ENCODE measurements at places on chromosomes 2 and 18. TPM values are rescaled to one million over a fixed set of nuclear protein-coding genes. Genes with fewer than 3 reads are reported as not detected.
A peak's percentile ranks its signal among the peaks of the same experiment; 100 is the strongest.

ZNF519 gene
- total RNA-seq = 5.2 TPM

MDH1 gene
- total RNA-seq = 105 TPM

NT5DC4 gene
- 1.2 TPM for total RNA-seq

DNA sequence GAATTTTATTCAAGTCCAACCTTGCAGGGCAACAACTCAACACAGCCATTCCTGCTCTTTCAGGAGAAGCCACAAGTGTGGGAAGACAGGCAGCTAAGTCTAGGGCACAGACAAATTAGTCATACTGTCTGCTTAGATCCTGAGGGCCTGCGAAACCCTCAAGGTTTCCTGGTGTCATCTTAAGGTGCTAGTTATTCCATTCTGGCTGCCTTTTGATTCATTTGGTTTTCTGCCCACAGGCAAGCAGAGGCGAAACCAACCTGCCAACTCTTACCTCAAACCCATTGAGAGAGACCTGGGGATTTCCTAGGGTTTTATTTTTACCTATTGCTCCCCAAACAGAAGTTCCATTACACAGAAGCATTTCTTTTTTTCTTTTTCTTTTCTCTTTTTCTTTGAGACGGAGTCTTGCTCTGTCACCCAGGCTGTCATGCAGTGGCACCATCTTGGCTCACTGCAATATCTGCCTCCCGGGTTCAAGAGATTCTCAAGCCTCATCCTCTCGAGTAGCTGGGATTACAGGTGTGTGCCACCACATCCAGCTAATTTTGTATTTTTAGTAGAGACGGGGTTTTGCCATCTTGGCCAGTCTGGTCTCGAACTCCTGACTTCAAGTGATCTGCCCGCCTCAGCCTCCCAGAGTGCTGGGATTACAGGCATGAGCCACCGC is 23.7 kb upstream of the SCYGR1 start:
- H3K4me3 ChIP-seq = no peak overlapping the region
- no peak overlapping the region for H3K27ac ChIP-seq
- peaks cover 11% of the 10 kb centered on the region for H3K4me1 ChIP-seq
- H3K27me3 ChIP-seq = no peaks in the 10 kb centered on the region
- peak; percentile 13 for DNase-seq

DNA sequence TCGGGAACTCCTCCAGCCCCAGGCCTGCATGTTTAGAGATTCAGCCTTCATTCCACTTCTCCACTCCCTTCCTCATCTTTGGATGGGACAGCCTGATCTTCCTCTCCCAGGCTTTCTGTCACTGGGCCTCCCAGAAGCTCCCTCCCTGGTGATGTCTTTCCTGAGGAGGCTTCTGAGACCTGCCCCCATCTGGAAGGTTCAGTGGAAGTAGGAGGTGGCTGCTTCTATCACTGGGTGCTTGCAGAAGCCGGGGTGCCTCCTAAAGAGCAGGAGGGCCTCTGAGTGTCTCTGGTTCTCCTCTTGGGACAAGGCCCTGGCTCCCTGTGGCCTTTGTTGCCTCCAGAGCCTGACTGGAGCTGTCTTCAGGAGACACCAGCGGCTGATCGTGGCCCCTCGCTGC is 108.7 kb downstream of the CELF4 start:
- H3K27ac ChIP-seq = no peak overlapping the region
- no peak overlapping the region for H3K4me3 ChIP-seq
- peaks cover 8% of the 10 kb centered on the region for H3K4me1 ChIP-seq
- no peak for DNase-seq
- no peaks in the 10 kb centered on the region for H3K27me3 ChIP-seq

- H3K4me1 ChIP-seq = no peaks in the 10 kb centered on the region
- no peak overlapping the region for H3K27ac ChIP-seq
- no peak for DNase-seq
- no peaks in the 10 kb centered on the region for H3K27me3 ChIP-seq
Measured at GRCh38 chr18:28834889-28835288, 658.0 kb upstream of the CDH2 start.

GRCh38 chr2:73239776-73240175 is 5.7 kb downstream of the CCT7 start:
- H3K4me1 ChIP-seq = peaks cover 35% of the 10 kb centered on the region
- no peak overlapping the region for H3K27ac ChIP-seq
- DNase-seq = no peak
- peaks cover 4% of the 10 kb centered on the region for H3K36me3 ChIP-seq
- no peak overlapping the region for H3K4me3 ChIP-seq

- no peaks in the 10 kb centered on the region for H3K27me3 ChIP-seq
- DNase-seq = no peak
- H3K36me3 ChIP-seq = no peaks in the 10 kb centered on the region
- H3K4me3 ChIP-seq = no peak overlapping the region
Measured at GRCh38 chr2:172640389-172640788, 84.5 kb downstream of the PDK1 start.

DNA sequence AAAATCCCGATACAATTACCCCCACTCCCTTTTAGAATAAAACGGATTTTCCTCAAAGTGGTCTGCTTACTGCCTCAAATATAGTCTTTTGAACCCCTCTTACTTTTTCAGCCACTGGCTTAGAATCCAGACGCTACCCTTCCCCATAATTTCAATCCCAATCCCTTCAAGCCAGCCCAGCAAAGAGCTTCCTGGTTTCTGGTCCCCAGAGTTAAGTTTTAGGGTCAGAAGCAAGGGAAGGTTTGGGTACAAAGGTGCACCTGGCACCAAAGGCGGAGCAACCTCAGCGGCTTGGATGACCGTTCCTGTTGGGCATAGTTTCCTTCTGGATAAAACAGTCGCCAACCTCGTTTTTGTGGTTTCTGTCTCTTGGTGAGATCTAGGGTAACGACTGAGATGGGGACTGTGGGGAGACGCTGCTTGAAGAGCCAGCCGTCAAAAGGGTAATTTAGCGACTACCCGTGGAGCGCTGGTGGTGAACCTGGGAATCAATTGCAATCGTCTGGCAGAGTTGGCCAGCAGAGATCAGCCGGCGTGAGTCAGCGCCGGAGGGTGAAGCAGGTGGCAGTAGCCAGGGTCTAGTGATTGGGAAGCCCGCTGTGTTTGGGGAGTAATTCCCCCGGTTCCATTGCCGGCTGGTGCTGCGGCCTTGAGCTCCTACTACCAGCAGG is 1.6 kb downstream of the FEV start:
- H3K36me3 ChIP-seq = no peaks in the 10 kb centered on the region
- H3K4me3 ChIP-seq = no peak overlapping the region
- H3K27ac ChIP-seq = no peak overlapping the region
- DNase-seq = no peak

DNA sequence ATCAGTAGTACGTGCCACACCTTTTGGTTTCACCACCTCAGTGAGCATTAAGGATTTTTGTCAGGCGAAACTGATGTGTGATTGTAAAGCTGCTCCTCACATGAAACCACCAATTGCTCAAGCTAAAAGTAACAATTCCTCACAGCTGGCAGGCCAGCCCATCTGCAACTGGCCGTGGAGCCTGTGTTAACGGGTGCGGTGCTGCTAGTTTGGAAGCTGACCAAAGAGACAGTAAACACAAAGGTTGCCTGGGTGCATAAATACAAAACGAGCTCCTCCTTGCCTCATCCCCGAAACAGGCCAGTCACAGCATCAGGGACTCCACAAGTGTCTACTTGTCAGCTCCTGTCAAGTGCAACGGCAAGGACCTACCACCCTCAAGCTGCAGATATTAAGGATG is 32.0 kb downstream of the LGALSL start:
- no peaks in the 10 kb centered on the region for H3K36me3 ChIP-seq
- no peak overlapping the region for H3K27ac ChIP-seq
- H3K4me3 ChIP-seq = no peak overlapping the region
- DNase-seq = no peak
- no peaks in the 10 kb centered on the region for H3K4me1 ChIP-seq

DNA sequence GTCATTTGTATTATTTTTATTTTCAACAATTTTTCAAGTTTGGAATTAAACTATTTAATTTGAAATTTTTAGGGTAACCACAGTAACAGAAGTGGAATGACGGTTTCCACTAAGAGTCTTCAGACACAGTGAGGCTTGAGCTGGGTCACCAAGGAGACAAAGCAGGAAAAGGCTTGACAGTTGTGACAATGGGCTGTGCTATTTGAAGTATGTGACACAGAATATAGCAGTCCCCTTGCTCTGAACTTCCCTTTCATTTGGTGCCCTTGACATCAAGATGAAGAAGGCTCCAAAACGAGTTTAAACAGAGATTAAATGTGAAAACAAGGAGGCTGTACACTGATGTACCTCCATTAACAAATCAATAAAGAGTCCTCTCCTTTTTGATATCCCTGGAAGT is 265.4 kb upstream of the DLGAP1 start:
- DNase-seq = no peak
- no peak overlapping the region for H3K4me3 ChIP-seq
- no peaks in the 10 kb centered on the region for H3K36me3 ChIP-seq
- no peak overlapping the region for H3K27ac ChIP-seq

DNA sequence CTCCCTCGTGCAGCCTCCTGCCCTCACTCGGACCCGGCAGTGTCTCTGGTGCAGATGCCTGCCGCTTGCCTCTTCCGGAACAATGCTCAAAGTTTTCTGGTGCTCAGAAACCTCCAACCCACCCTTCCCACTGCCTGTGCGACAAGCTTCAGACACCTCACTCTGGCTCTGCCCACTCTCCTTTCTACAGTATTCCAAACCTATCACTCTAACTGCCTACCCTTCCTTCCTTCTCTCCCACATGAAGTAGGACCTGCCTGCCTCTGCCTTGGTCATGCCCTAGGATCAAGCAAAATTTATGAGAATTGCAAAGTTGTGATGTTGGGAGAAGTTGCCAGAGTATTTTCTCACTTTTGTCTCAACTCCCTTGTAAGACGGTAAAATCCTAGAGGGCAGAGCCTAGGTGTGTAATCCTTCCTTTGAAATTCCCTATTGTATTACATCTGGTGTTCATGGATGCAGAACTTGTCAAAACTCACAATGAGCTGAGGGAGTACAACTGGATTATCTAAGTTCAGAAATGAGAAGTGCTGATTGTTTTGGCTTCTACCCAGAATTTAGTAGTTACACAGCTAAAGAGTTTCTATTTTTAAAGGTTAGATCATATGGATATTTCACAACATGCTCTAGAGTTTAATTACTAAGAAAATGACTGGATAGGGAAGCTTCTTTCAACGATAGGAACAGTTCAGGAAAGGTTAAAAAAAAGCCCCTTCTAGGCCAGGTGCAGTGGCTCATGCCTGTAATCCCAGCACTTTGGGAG is 7.2 kb downstream of the NPC1 start:
- no peak overlapping the region for H3K4me3 ChIP-seq
- peak overlapping the region; percentile 74 for H3K27ac ChIP-seq
- peaks cover 66% of the 10 kb centered on the region for H3K4me1 ChIP-seq
- peaks cover 15% of the 10 kb centered on the region for H3K36me3 ChIP-seq
- DNase-seq = peak; percentile 33
- H3K27me3 ChIP-seq = no peaks in the 10 kb centered on the region

- DNase-seq = no peak
- H3K4me3 ChIP-seq = no peak overlapping the region
- H3K36me3 ChIP-seq = no peaks in the 10 kb centered on the region
- H3K4me1 ChIP-seq = no peaks in the 10 kb centered on the region
Measured at GRCh38 chr18:47036298-47036874, 965 bp upstream of the ELOA2 start.

DNA sequence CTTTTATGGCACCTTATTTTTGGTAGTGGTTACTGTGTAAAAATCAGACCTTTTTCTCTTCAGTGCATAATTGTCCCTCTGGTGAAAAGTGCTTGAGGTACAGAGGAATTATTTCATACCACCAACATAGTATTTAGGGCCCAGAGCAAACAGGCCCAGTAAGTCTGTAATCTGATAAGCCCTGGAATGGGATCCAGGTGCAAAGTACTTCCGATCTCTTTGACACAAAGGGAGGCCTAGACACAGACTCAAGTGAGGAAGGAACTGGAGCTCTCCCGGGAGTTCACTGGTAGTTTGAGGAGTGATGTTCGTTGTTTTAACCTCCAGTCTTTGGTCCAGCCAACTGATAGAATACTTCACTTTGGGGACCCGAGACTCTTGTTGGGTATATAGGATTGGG is 57.4 kb downstream of the RAB31 start:
- no peaks in the 10 kb centered on the region for H3K36me3 ChIP-seq
- peaks cover 8% of the 10 kb centered on the region for H3K4me1 ChIP-seq
- H3K27ac ChIP-seq = peak overlapping the region; percentile 46
- DNase-seq = no peak

GRCh38 chr2:46183426-46183825 is 113.8 kb upstream of the EPAS1 start:
- no peaks in the 10 kb centered on the region for H3K27me3 ChIP-seq
- H3K36me3 ChIP-seq = peaks cover 8% of the 10 kb centered on the region
- H3K4me3 ChIP-seq = no peak overlapping the region

- peaks cover 24% of the 10 kb centered on the region for H3K4me1 ChIP-seq
- DNase-seq = no peak
- peaks cover 32% of the 10 kb centered on the region for H3K36me3 ChIP-seq
- H3K27me3 ChIP-seq = no peaks in the 10 kb centered on the region
Measured at GRCh38 chr2:219278655-219279150, 463 bp upstream of the DNAJB2 start.

DNA sequence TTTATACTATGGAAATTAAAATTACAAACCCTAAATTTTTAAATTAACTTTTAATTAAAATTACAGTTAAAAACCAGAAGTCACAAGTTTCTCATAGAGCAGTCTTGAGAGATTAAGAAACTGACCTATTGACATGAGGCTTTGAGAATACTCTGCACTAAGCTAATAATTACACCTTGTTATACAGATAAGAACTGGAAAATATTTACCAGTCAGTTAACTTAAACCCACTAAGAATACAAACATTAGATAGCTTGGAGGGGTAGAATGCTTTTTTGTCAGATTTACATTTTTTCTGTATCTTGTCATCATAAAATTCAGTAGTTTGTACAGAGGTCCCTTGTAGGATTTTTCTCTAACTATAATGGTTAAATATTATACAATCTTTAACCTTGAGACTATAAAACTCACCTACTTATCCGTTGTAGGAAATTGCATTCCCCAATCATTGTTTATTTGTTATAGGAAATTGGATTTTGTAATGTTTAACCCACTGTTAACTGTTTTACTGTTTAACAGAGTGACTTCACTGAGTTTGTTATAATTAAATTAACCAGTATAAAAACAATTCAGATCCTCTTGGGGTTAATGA is 219.7 kb upstream of the PKDCC start:
- H3K27me3 ChIP-seq = no peaks in the 10 kb centered on the region
- H3K4me1 ChIP-seq = no peaks in the 10 kb centered on the region
- DNase-seq = no peak
- H3K27ac ChIP-seq = no peak overlapping the region
- no peak overlapping the region for H3K4me3 ChIP-seq

DNA sequence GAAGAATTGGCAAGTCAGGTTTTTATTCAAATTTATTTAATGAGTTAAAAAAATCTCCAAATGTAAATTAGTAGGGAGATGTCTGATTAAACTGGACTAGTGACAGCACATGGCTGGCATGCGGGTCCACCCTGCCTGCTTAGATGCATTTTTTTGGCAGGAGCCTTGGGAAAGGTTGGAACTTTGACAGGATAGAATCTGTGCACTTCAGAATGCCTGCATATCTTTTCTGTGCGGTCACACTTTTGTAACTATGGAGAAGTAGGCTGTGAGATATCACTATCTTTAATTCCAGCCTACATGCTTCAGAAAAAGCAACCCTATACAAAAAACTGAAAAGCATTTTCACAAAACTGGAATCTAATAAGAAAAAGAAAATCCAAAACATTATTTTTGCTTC is 317.8 kb downstream of the MBD2 start:
- H3K36me3 ChIP-seq = no peaks in the 10 kb centered on the region
- no peaks in the 10 kb centered on the region for H3K27me3 ChIP-seq
- no peaks in the 10 kb centered on the region for H3K4me1 ChIP-seq
- no peak overlapping the region for H3K27ac ChIP-seq
- DNase-seq = no peak
- no peak overlapping the region for H3K4me3 ChIP-seq

- H3K4me3 ChIP-seq = no peak overlapping the region
- no peaks in the 10 kb centered on the region for H3K4me1 ChIP-seq
- DNase-seq = no peak
- H3K27ac ChIP-seq = no peak overlapping the region
- H3K27me3 ChIP-seq = no peaks in the 10 kb centered on the region
- no peaks in the 10 kb centered on the region for H3K36me3 ChIP-seq
Measured at GRCh38 chr2:167928434-167928833, 319.0 kb downstream of the STK39 start.

Data from upper lobe of left lung (tissue), 6 donors.